ENCODE measurements at places on chromosomes 3 and 15.

DNA sequence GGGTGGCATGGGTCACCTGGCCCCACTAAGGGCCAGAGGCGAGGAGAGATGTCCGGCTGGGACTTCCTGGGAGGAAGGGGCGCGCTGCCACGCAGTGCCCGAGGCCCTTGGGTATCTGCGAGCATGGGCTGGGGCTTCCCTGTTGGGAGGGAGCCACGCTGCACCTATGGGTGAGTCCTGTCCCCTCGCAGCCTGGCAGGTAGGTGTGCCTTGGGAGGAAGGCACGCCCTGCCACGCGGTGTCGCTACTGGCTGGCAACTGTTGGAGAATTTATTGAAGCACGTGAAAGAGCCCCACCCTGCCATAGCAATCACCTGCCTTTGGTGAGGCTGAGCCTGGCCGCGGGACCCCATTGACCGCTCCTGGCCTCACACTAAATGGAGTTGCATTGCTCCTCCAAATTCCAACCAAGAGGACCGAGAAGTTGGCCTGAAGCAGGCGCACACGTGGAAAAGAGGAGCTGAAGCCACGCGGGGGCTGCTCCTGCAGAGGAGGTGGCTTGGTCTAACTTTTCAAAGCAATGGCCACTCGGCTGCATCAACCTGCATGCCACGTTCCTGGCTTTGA, 134.2 kb downstream of the TJP1 start:
- DNase-seq: no peak

- DNase-seq: no peak
Measured at GRCh38 chr3:150439657-150440056, 31.6 kb downstream of the TSC22D2 start.

DNA sequence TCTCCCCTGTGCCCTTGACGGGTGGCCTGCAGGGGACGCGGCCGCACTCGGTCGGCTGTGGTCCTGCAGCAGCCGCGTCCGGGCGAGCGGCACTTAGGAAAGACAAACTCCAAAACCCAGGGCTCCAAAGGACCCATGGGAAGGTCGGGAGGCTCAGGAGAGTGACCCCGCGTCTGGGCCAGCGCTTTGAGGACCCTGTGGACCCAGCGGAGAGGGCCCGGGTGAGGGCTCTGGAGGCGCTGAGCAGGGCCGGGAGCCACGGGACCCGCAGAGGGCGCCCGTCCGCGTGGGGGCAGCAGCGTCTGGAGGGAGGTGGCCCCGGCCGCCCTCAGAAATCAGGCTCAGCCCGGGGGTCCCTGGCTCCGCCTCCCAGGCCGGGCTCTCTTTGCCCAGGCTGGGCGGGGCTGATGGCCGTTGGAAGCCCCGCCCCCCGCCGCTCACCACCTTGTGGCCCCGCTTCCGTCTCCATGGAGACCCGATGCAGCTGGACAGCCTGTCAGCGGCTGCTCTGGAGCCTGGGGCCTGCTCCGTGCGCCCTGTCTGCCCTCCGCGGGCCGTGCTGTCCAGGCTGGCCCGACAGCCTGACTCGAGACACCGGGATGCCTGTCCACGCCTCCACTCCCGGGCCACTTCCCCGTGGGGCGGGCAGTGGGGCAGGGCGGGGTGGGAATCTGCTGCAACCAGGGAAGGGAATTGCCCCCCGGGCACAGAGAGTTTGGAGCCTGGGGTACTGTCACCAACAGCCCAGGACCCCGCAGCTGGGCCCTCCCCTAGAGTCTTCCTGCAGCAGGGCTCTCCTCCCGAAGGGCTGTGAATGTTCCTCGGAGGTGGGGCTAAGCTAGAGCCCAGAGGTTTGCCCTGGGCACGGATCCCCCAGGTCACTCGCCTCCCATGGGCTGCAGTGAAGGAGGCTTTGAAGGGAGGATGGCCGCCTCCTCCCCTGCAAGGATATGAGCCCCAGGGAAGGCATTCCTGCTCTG, 34.8 kb upstream of the RPL32 start:
- DNase-seq: peak; percentile 31

DNA sequence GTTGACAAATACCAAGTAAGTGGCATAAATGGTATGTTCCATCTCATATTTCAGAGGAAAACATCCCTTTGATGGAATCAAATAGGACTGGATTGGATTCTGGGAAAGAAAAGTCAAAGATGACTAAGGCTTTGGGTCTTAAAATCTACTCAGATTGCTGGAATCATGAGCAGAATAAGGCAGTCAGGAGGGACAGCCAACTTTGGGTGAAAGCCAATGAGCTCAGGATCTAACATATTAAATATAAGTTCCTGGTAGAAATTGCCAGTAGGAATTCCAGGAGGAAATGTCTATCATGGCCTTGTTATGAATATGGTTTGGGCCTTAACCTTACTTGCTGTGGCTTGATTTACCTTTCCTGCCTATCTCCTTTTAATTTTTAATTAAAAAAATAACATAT, 55.3 kb downstream of the ISL2 start:
- DNase-seq: no peak

- DNase-seq: no peak
Measured at GRCh38 chr15:52011711-52012144, 7.3 kb upstream of the MAPK6 start.

- peak; percentile 86 for DNase-seq
Measured at GRCh38 chr3:50573566-50574443, 4.5 kb downstream of the HEMK1 start.

DNA sequence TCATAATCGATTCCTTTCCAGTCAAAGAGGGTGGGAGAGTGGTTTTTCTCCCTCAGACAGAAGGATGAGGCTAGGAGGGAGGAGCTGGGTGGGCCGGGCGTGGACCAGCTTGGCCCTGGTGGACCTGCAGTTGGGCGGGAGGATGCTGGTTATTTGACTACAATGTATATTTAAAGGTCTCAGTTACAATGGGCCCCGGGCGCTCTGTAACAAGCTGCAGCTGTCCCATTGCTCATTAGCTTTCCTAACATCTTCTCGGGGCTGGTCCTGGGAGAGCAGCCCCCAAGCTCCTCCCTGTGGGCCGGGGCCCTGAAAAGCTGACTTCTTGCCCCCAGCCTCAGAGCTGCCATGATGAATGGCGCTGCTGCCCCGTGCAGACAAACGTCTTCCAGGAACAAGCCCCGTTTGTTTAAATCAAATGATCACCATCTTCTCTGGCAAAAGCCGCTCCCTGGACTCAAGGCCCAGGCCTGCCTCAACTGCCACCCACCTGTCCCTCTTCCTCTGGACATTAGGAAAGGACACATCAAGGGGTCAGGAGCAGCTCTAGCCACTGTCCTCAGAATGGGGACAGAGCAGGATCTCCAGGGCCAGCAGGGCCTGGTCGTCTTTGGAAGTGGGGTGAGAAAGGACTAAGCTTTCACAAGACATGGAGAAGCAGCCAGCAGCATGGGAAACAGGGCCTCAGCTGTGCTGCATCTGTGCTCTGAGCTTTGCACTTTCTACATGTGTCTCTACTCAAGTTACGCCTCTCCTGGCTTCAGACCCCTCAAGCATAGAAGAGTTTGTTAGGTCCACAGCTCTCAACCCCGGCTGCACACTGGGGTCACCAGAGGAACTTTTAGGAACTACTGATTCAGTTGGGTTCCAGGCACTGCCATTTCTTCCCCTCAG, 38.6 kb downstream of the MAGEF1 start:
- no peak for DNase-seq

DNA sequence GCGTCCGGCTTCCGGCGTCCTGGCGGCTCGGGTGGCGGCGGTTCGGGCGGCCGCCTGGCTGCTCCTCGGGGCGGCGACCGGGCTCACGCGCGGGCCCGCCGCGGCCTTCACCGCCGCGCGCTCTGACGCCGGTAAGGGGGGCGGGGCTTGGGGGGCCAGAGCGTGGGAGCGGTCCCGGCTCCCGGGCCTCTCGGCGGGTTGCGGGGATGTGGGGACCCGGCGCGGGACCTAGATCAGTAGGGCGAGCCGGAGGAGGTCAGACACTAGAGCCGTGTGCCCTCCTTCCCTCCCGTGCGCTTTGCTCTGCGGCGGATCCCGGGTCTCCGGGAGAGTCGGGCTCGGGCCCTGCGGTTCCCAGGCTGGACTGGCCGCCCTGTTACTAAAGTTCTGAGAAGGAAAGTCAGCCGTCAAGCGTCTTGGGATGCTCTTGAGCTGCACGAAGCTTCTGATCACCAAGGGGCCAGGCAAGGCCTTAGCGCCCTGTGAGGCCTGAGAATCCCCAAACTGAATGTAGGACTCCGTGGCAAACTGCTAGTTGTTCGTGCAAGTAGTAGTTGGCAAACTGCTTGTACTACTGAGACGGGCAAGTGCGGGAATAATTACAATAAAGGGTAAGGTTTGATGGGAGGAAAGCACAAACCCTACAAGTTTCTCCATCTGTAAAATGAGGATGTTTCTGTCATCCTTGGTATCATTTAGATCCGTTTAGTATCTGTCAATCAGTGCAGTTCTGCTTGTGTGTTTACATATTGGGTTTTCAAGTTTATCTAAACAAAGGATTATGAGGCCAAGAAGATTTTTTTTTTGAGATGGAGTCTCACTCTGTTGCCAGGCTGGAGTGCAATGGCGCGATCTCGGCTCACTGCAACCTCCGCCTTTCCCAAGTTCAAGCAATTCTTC, 587 bp downstream of the PIGX start:
- peak; percentile 82 for DNase-seq

DNA sequence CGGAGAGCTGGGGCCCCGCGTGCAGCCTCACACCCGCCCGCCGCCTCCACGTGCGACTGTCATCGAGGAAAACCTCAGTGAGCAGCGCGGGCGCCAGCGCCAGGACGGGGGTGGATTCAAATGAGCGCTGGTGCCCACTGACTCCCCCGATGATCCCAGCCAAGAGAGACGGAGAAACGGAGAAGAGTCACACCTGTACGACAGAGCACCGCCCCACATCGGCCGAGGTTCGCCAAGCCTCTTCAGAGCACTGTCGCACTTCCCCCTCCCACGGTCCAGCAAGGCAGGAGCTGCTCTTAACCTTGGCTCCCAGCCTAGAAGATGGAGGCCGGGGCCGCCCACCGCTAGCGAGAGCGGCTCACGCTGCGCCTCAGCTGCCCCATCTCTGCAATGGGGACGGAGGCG, 130.9 kb upstream of the IQSEC1 start:
- peak; percentile 25 for DNase-seq

DNA sequence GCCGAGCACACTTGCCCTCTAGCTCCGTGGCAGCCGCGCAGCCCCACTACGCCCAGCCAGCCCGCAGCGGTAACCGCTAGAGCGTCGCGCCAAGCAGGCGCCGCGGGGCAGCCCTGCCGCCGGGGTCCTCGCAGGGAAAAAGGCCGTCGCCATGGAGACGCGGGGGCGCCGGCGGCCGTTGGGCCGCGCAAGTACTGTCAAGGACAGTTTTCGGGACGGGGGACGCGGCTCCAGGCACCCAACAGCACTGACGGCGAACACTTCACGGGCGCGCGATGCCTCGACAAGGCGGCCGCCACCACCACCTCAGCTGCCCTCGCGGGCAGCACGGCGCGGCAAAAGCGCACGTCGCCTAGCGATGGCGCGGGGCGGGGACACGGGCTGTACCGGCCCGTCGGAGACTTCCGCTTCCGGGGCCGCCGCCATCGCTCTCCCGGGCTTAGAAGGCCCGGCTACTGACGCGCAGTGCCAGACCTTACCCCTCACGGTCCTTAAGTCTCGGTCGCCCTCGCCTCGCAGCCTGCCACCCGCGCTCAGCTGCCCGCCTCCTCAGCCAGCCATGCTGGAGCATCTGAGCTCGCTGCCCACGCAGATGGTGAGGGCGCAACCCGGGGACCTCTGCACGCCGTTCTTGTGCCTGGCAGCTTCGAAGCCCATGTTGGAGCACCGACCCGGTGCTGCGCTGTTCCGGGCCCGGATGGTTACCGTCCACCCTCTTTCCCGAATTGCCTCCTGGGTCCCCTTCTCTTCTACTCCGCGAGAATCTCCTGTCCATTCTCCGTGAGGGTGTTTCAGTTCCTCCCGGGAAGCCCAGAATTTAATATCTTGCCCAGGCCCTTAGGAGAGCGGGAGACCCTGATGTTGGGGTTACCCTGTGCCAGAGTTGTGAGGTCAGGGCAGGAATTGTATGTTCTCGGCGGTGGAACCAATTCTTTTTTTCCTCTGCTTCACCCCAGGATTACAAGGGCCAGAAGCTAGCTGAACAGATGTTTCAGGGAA, at the start of the genes GLT8D1 and SPCS1:
Gene GLT8D1 (minus strand): TSS at position 104 of the 999 bp plus-strand sequence. CDS start 5,331 bp downstream, outside the sequence.
Gene SPCS1 (plus strand): TSS at position 419 of the 999 bp plus-strand sequence. CDS start 141 bp downstream, at position 560.
- peak; percentile 91 for DNase-seq

GRCh38 chr15:50531766-50532165, 14.7 kb downstream of the USP50 start:
- no peak for DNase-seq

- no peak for DNase-seq
Measured at GRCh38 chr15:74565381-74566085, 24.5 kb downstream of the ARID3B start.

DNA sequence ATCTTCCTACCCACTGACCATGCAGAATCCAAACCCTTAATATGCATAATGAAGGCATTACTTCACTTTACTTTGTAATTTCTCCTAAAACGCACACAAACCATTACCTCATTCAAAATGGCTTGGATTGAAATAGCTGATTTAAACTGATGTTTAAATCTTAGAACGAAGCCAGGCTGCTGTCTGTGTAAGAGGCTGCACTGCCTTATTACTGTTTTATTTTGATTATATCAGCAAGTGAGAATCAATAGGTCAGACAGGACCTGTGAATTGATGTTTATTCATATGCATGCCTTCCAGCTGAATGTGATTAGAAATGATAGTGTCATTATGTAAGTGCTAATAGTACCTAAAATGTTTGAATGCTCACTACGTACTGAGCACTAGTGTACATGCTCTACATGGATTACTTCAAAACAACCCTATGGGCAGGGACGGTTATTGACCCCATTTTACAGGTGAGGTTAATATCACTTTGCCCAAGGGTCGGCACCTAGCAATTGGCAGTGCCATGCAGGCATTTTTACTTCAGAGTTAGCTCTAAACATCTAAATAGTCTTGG, 314.2 kb upstream of the CBLB start:
- no peak for DNase-seq

DNA sequence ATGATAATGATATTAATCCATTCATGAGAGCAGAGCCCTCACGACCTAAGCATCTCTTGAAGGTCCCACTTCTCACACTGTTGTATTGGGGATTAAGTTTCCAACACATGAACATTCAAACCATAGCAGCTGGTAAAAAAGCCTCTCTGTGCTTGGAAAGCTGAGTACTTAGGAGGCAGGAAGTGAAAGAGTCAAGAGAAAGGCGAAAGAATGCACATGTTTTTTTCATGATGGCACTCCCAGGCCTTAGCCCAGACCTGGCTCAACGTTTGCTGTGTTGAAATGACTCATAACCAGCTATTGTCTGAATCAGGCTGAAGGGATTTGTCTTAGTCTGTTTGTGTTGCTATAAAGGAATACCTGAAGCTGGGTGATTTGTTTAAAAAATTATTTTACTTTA, 84.4 kb upstream of the RGMA start:
- no peak for DNase-seq

DNA sequence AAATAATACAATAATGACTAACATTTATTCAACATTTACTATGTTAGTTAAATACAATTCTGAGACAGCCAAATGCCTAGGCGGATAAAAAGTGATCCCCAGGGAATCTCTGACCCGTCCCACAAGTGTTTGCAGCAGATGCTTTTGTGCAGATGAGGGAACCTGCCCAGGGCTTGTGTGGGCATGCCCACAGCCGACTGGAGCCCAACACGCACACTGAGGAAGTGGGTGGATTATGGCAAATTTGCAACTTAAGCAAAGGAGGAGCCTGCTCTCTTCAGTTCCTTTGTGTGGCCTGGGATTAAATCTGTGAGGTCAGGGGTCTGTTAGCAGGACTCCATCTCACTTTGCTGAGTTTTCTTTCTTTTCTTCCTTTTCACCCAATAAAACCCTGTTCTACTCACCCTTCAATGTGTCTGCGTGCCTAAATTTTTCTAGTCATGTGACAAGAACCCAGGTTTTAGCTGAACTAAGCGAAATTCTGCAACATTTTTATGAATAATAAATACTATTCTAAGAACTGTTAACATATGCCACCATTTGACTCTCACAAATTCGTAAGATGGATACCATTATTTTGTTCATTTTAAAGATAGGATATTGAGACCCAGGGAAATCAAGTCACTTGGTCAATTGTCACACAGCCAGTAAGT, 13.9 kb upstream of the RTP1 start:
- DNase-seq: no peak
